Activated naive CD4-positive, alpha-beta T cell treated with anti-CD3 and anti-CD28 coated beads for 36 hours (primary cell): ENCODE measurements at places on chromosomes 5 and 9. TPM values are rescaled to one million over a fixed set of nuclear protein-coding genes. Genes with fewer than 3 reads are reported as not detected.

DNA sequence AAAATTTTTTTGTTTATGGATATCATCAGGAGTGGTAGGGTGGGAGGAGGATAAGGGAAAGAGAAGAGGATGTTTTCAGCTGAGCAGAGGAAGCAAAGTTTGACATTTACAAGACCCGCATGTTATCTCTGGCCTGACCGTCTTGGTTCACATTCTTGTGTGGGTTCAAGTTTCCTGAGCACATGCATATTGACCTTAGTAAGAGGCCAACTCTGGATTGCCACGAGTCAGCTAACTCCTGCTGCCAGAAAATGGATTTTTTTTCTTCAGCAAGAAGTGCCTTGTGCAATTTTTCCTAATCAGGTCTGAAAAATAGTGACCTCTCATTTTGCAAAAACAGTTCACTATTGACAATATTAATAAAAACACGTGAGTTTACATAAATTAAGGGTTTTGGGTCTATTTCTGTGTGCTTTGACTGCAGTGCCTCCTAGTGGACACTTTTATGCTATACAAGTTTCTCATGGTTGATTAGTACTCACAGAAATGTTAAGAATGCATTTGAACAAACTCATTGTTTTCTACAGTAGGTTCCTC, 27.1 kb upstream of the BASP1 start:
- H3K36me3 ChIP-seq = no peaks in the 10 kb centered on the region
- no peak overlapping the region for H3K4me3 ChIP-seq
- H3K4me1 ChIP-seq = peaks cover 2% of the 10 kb centered on the region

- H3K27ac ChIP-seq = no peak overlapping the region
- H3K27me3 ChIP-seq = peaks cover 72% of the 10 kb centered on the region
- no peak for DNase-seq
- no peak overlapping the region for H3K4me3 ChIP-seq
- no peaks in the 10 kb centered on the region for H3K36me3 ChIP-seq
Observed at GRCh38 chr9:132578367-132578932, 4.0 kb upstream of the BARHL1 start.

DNA sequence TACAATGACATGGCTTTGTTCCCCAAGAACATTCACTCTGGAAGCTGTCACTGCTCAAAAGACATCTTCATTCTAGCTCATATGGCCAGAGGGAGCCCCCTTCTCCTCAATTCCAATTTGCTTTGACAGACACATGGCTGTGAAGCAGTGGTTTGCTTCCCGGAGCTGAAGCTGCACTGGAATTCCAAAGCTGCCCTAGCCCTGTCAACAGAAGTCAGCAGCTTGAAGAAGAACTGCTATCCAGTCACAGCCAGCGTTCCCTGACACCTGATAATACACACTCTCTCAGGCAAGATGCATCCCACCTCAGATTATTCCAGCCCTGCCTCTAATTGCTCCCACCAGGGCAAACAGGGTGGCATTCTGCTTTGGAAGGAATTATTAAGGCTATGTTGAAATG, 93.7 kb downstream of the SEMA5A start:
- H3K36me3 ChIP-seq = no peaks in the 10 kb centered on the region
- H3K4me3 ChIP-seq = no peak overlapping the region
- no peak for DNase-seq
- no peak overlapping the region for H3K27ac ChIP-seq

GRCh38 chr9:118324706-118325105, 620.5 kb downstream of the TLR4 start:
- H3K4me3 ChIP-seq = no peak overlapping the region
- H3K36me3 ChIP-seq = no peaks in the 10 kb centered on the region
- H3K27me3 ChIP-seq = no peaks in the 10 kb centered on the region
- no peaks in the 10 kb centered on the region for H3K4me1 ChIP-seq
- no peak for DNase-seq

DNA sequence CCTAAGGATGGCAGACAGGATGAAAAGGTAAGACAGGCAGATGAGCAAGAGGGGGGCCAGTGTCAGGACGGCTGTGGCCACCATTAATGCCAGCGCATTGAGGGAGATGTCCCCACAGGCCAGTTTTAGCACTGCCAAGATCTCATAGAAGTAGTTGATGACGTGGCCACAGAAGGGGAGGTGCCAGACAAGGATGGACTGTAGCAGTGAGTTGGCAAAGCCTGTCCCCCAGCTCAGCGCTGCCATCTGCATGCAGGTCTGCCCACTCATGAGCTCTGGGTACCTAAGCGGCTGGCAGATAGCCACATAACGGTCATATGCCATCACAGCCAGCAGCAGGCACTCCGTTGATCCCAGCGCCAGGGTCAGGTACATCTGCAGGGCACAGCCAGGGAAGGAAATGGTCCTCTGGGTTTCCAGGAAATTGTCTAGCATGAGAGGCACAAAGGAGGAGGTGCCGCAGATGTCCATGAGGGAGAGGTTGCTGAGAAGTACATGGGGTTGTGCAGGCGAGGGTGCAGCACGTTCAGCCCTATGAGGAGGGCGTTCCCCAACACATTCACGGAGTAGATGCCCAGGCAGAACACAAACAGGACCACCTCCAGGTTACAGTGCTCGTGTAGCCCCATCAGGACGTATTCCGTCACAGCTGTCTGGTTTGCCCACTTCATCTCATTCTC, 10.8 kb downstream of the OR13J1 start:
- DNase-seq = peak; percentile 35
- no peaks in the 10 kb centered on the region for H3K36me3 ChIP-seq
- no peak overlapping the region for H3K4me3 ChIP-seq

Gene FCN2
- total RNA-seq = not detected
